ENCODE measurements at places on chromosomes 16 and 17.

DNA sequence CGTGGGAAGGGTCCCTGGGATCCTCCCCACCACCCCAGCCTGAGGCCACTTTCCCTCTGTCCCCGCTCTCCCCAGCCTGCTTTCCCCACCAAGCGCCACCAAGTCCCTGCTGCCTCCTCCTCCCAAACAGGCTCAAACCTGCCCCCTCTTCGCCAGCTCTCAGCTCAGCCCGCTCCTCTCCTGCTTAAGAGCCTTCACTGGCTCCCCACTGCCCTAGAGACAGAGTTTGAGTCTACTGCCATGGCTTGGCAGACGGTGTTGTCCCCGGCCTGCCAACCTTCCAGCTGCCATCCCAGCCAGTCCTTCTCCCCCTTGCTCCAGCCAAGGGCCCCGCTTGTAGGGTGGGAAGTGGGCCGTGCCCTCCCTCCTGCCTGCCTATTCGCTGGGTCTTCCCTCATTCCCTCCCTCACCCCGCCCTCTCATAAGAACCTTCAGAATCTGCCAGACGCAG, 11.1 kb downstream of the IL4R start:
- peak; percentile 78 for DNase-seq

GRCh38 chr17:14144508-14144907, 75.2 kb downstream of the COX10 start:
- no peak for DNase-seq

- DNase-seq, result no peak
Observed at GRCh38 chr17:77058016-77058415, 82.8 kb upstream of the SEC14L1 start.

DNA sequence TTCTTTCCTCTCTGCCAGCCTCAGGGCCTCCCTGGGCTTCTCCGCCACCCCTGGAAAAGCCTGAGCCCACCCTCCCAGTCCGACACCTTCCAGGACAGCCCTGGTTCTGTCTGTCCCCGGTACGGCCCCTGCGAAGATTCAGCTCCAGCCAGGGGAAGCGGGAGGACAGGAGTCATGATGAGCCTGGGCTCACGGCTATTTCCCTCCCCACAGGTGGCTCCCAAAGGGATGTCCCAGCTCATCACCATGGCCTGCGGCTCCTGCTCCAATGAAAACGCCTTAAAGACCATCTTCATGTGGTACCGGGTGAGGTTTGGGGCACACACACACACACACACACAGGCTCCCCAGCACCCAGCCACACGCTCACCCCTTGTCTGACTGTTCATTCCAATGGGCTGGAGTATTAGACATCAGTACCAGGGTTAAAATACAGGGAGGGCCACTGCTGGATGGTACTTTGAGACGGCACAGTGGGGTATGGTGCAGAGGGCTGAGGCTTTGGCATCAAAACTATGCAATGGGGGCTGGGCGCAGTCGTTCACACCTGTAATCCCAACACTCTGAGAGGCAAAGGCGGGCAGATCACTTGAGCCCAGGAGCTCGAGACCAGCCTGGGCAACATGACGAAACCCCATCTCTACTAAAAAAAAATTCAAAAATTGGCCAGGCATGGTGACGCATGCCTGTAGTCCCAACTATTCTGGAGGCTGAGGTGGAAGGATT, 32.8 kb downstream of the TMEM186 start:
- peak; percentile 13 for DNase-seq

GRCh38 chr16:89984216-89984615, 35.0 kb downstream of the DBNDD1 start:
- DNase-seq, result no peak

GRCh38 chr17:50662632-50663225, 28.0 kb downstream of the ABCC3 start:
- no peak for DNase-seq

- DNase-seq, result no peak
Observed at GRCh38 chr16:68389006-68389405, 59.3 kb downstream of the SMPD3 start.

- peak; percentile 64 for DNase-seq
Observed at GRCh38 chr17:44071772-44072171, 1.2 kb downstream of the G6PC3 start.

GRCh38 chr17:43994272-43995149, 9.9 kb upstream of the NAGS start:
- DNase-seq, result peak; percentile 62

DNA sequence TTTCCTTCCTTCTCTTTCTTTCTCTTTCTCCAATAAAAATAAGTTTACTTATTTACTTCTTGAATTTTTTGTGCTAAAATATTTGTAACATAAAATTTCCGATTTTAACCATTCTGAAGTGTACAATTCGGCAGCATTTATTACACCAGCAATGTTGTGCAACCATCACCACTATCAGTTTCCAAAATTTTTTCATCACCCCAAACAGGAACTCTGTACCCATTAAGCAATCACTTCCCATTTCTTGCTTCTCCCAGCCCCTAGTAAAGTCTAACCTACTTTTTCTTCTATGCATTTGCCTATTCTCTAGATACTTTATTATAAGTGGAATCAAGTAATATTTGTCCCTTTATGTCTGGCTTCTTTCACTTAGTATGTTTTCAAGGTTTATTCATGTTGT, 2.5 kb upstream of the HP start:
- no peak for DNase-seq

GRCh38 chr16:81350306-81350615, 35.5 kb downstream of the GAN start:
- DNase-seq, result peak; percentile 10

DNA sequence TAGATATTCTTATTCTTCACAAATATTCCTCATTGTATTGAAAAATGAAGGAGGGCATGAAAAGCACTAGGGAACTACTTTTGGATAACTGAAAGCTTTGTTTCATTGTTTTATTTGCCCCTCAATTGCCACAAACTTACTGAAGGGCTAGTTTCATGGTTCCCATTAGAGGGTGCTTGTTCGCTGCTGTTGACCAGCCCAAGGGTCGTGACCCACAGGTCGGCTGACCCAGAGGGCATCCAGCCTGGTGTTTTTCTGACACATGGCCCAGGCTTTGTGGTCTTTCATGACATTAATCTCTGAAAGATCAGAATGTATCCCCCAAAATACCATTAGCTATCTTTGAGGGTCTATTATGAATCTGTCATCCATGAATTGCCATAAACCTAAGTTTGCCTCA, 30.0 kb downstream of the DGKE start:
- no peak for DNase-seq

GRCh38 chr16:47026492-47026891, 53.0 kb upstream of the DNAJA2 start:
- peak; percentile 14 for DNase-seq

- peak; percentile 91 for DNase-seq
Observed at GRCh38 chr17:6421700-6422604, 13.0 kb downstream of the AIPL1 start.

GRCh38 chr17:55709984-55710383, 12.7 kb downstream of the TMEM100 start:
- DNase-seq, result no peak
